CD8-positive, alpha-beta memory T cell (primary cell): ENCODE measurements at places on chromosomes 5 and 9. TPM values are rescaled to one million over a fixed set of nuclear protein-coding genes. Genes with fewer than 3 reads are reported as not detected.

DNA sequence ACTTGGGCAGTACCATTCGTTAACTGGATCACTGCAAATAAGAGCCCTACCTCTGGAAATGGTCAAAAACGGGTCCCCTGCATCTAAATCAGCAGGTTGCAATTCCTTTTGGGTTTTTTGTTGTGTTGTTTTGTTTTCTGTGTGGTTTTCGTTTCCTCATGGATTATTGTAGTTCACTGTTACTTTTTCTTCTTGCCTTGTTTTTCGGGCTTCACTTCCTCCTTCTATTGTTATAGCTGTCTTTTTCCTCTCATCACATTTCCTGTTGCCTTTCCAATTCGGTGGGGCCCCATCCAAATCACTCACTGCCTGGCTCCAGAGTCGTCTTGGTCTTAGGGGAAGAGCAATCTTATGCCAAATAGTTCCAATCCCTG is 8.7 kb upstream of the SSBP2 start:
- H3K4me3 ChIP-seq = no peak overlapping the region

GRCh38 chr5:54628050-54628449 is 110.5 kb downstream of the SNX18 start:
- no peaks in the 10 kb centered on the region for H3K36me3 ChIP-seq
- H3K4me3 ChIP-seq = no peak overlapping the region
- H3K27ac ChIP-seq = no peak overlapping the region
- DNase-seq = no peak
- no peaks in the 10 kb centered on the region for H3K4me1 ChIP-seq
- no peaks in the 10 kb centered on the region for H3K27me3 ChIP-seq

- no peak overlapping the region for H3K27ac ChIP-seq
- no peaks in the 10 kb centered on the region for H3K4me1 ChIP-seq
- H3K4me3 ChIP-seq = no peak overlapping the region
- H3K36me3 ChIP-seq = no peaks in the 10 kb centered on the region
These were observed 393.1 kb upstream of the IRX1 start for GRCh38 chr5:3202570-3202969.

DNA sequence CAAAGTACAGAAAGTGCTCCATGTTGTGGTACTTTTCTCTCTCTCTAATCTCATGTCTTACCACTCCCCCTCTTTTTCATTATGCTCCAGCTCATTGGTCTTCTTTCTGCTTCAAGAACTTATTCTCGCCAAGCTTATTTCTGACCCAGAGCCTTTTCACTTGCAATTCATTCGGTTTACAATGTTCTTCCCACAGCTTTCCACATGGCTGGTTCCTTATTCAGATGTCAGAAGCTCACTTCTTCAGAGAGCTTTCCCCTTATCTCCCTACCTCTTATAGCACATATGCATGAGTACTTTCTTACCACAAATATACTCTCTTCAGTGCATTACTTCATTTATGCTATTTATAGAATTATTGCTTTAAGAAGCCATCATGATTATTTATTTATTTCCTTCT is 338.8 kb upstream of the ATP10B start:
- H3K27ac ChIP-seq = no peak overlapping the region
- H3K36me3 ChIP-seq = no peaks in the 10 kb centered on the region
- no peak for DNase-seq
- no peaks in the 10 kb centered on the region for H3K4me1 ChIP-seq
- no peak overlapping the region for H3K4me3 ChIP-seq

- no peak for DNase-seq
- no peaks in the 10 kb centered on the region for H3K27me3 ChIP-seq
- H3K4me3 ChIP-seq = peak overlapping the region; percentile 85
- no peaks in the 10 kb centered on the region for H3K36me3 ChIP-seq
- H3K27ac ChIP-seq = peak overlapping the region; percentile 100
- H3K4me1 ChIP-seq = peaks cover 49% of the 10 kb centered on the region
These were observed 535 bp downstream of the RFX3 start for GRCh38 chr9:3525096-3525835.

NDUFS6 gene
- 44.2 TPM for total RNA-seq

NR5A1 gene
- not detected for total RNA-seq

SLC34A3 gene
- total RNA-seq = not detected
